ENCODE measurements at places on chromosomes 5 and 9. TPM values are rescaled to one million over a fixed set of nuclear protein-coding genes. Genes with fewer than 3 reads are reported as not detected.

The LCN1 gene
- not detected for total RNA-seq

The TOR4A gene
- 5.3 TPM for total RNA-seq

The PCDHGA12 gene
- total RNA-seq, result 43.9 TPM

The PCDHA2 gene
- not detected for total RNA-seq

The SOX30 gene
- total RNA-seq, result not detected

The SPZ1 gene
- not detected for total RNA-seq

The TLR4 gene
- total RNA-seq, result 21.0 TPM

The GPX8 gene
- total RNA-seq, result 108 TPM

The GADD45G gene
- 1.6 TPM for total RNA-seq

All from cardiac ventricle fibroblast (primary cell).